Chondrocyte (in vitro differentiated cells): ENCODE measurements at places on chromosomes 16 and 17. TPM values are rescaled to one million over a fixed set of nuclear protein-coding genes. Genes with fewer than 3 reads are reported as not detected.

- DNase-seq, result no peak
Measured at GRCh38 chr16:68372381-68372720, 61.5 kb downstream of the PRMT7 start.

- no peak for DNase-seq
Measured at GRCh38 chr16:57253466-57253865, 8.4 kb downstream of the ARL2BP start.

Gene IRX3
- 0.47 to 0.85 TPM (median 0.56 TPM) in 3 replicates for total RNA-seq

Gene HAP1
- not detected in 3 replicates for total RNA-seq

- DNase-seq, result no peak
Measured at GRCh38 chr17:32591405-32591804, 104.6 kb downstream of the CDK5R1 start.

DNA sequence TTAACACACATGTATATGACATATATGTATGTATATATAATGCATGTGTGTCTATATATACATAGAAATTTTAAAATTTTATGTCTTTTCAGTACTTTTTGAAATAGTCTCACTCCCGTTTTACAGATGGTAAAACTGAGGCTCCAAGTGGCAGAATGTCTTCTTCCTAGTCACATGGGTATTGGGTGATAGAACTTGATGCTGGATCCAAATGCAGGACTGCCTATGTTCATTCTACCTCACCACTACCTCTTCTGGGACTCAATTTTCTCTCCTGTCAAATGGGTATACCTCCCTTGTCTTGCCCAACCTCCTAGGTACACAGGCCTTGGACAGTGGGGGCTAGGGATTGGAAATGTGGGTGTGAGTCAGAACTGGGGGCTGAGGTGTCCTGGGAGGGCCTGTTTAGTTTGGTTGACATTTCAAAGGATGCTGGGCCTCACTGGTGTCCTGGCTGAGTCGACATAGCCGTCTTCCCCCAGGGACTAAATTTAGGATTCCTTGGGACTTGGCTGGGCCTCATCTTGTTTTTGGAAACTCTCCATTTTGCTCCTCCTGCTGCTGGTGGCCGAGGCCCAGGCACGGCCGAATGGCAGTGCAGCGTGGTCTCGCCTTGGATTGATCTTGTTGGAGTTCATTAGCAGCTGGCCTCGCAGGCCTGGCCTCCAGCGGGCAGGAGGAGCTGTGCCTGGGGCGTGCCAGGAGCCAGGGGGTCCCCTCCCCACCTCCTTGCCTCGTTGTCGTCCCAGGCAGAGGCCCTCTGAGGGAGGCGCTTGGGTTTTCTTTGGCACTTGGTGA, 25.9 kb downstream of the NKD1 start:
- no peak for DNase-seq
